Large intestine (tissue), 12 donors: ENCODE measurements at places on chromosomes 2 and 18. TPM values are rescaled to one million over a fixed set of nuclear protein-coding genes. Genes with fewer than 3 reads are reported as not detected.

DNA sequence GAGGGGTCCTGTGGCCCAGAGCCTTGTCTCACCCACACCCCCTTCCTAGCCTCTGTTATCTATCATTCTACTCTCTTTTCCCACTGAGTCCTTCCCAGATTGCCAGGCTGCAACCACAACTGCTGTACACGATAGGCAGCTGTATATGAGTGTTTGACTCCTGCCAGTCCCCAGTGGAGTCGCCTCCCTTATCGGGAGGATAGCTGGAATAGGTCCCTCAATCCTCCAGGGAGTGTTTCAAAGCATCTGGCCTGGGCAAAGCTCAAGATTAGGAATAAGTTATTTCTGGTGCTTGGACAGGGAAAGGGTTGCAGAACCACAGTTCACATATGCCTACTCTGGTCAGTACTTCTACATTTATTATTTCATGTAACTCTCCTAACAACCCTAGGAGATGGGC, 4.8 kb downstream of the MSGN1 start:
- H3K27me3 ChIP-seq = peaks cover 5% of the 10 kb centered on the region
- no peak overlapping the region for H3K27ac ChIP-seq
- no peaks in the 10 kb centered on the region for H3K4me1 ChIP-seq
- H3K4me3 ChIP-seq = no peak overlapping the region

DNA sequence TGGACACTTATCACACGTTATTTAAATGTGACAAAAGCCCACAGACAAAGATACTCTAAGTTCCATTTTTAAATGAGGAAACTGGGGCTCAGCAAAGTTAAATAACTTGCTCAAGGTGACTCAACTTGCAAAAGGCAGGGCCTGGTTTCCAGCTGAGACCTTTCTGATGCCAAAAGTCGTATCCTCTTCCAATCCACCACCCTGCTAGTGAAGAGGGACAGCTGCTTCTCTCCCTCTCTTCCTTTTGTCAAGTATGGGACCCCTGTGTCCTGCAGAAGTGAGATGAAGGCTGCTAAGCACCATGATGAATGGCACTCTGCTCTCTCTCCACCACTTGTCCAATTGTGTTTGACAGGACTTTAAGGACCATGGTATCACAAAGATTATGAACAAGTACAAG, 140.9 kb downstream of the DYM start:
- H3K36me3 ChIP-seq = no peaks in the 10 kb centered on the region
- no peaks in the 10 kb centered on the region for H3K4me1 ChIP-seq
- no peak for DNase-seq

DNA sequence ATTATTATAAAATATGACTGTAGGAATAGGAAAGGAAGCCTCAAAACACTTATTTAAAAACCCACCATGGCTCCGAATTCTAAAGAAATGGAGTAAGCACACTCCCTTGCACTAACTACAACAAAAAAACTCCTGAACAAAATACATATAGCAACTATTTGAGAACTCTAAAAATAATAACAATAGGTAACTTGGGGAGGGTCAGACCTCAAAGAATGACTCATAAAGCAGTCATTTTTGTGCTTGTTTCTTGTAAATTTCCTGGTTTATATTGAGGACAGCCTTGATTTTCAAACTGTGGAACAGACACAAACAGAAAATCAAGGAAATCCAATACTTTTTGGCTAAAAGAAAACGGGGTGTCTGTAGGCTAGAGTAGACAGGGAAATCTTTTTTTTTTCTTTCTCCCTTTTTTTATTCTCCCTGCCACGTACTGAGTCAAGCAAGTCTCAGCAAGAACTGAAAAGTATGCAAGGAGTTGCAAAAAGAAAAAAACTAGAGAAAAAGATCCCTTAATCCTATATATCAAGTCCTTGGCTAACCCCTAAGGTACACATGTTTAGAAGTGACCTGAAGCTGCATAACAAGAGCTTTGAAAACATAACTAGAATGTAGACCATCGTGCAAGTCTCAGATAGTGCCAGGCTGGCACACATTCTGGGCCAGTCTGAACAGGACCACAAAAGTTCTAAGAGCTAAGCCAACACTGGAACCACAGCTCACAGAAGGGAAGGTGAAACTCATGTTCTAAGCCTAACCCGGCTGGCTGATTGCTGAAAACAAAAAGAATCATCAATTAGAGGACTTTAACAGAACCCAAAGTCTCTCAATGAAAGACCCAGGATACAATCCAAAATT, 403.1 kb upstream of the LYPD1 start:
- H3K27me3 ChIP-seq = no peaks in the 10 kb centered on the region
- H3K4me1 ChIP-seq = no peaks in the 10 kb centered on the region
- H3K27ac ChIP-seq = no peak overlapping the region
- no peak overlapping the region for H3K4me3 ChIP-seq
- no peaks in the 10 kb centered on the region for H3K36me3 ChIP-seq

DNA sequence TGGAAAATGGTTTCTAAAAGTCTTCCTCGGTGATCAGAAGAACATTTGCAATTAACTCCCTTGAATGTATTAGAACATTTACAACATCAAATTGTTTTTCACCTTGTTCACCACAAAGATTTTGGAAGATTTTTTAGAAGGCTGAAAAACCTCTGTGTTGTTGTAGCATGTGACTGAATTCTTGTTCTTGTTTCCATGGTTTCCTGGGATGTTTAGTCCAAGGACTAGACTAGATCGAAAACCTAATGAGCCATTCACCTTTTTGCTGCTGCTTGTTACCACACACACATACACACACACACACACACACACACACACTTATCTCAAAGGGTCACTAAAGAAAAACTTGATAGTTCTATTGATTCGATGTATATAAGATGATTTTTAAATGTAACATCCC, 380.0 kb downstream of the LRRTM4 start:
- H3K4me3 ChIP-seq = no peak overlapping the region
- no peaks in the 10 kb centered on the region for H3K36me3 ChIP-seq
- no peak for DNase-seq
- H3K27me3 ChIP-seq = no peaks in the 10 kb centered on the region

TEKT4 gene
- not detected for polyA plus RNA-seq

ARID5A gene
- 7.5 TPM for polyA plus RNA-seq

NEB gene
- 18.5 TPM for polyA plus RNA-seq
